Amniotic stem cell (primary cell): ENCODE measurements at places on chromosomes 5 and 9.

GRCh38 chr9:129572517-129572916 is 48.4 kb downstream of the C9orf50 start:
- no peak for DNase-seq

GRCh38 chr5:122835681-122836080 is 9.7 kb upstream of the SNX24 start:
- no peak for DNase-seq

- no peak for DNase-seq
Measured at GRCh38 chr5:163841-164240, 27.5 kb upstream of the LRRC14B start.

- no peak for DNase-seq
Measured at GRCh38 chr5:124030043-124030491, 518.1 kb downstream of the CSNK1G3 start.

DNA sequence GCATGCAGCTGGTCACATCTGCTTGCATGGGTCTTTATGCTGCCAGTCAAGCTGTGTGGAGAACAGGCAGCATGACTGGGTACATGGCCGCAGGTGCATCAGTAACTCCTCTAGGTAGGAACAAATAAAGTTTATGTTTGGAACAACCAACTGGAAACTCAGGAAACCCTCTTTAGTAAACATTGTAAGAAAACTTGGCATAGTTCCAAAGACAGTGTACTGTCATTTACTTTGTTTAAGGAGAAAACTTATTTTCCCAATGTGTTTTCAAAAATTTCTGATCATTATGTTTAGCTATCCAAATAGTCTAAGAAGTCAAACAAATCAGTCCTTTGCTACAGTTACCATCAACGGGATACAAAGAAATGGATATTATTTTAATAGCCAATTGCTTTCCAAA is 386.0 kb downstream of the CHSY3 start:
- DNase-seq = no peak

DNA sequence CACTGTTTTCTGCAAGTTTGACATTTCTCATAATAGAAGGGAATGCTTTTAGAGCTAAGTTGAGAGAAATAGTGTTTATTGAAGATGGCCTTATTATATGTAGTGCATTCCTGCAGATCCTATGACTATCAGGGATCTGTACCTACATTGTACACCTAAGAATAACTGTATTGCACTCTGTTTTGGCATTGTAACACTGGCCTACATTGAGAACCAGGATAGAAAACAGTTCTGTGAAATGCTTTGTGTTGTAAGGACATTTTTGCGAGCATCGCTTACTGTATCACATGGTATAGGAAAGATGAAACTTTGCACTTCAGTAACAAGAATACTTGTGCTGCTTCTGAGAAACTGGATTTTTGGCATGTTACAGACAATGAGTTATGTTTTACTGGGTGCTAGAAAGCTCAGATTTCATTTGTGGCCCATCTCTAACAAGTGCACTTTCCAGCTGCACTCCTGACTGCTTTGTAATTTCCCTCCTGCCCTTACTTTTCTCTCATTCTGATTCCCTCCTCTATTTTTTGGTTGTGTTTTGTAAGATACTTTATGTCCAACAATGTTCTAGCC is 30.6 kb downstream of the C9orf85 start:
- no peak for DNase-seq
